ENCODE measurements at places on chromosomes 6 and 20.

GRCh38 chr6:159259441-159260125 is 90.4 kb downstream of the FNDC1 start:
- DNase-seq: peak; percentile 37

DNA sequence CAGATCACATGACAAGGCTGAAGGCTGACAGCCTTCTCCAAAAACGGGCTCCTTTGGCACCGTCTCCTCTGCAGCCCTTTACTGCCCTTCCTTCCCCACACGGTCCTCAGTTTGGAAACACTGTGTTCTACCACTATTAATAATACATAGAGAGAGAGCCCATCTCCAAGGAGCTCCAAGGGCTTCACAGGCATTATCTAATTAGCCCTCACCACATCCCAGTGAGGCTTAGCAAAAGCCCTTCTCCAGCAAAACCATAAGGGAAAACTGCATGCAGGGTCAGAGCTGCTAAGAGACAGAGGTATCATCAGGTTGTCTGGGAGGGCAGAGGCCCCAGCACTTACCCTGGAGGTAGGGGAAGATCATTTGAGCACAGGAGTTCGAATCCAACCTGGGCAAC is 169.3 kb upstream of the JARID2 start:
- DNase-seq: no peak

DNA sequence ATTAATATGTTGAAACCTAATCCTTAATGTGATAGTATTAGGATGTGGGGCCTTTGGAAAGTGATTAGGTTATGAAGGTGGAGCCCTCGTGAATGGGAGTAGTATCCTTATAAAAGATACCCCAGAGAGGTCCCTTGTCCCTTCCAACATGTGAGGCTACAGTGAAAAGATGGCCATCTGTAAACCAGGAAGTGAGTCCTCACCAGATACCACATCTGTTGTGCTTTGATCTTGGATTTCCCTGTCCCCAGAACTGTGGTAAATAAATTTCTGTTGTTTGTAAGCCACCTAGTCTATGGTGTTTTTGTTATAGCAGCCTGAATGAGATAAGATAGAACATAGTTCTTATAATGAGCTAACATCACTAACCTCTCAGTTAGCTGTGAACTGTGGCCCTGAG is 16.6 kb upstream of the CALHM6 start:
- DNase-seq: no peak

DNA sequence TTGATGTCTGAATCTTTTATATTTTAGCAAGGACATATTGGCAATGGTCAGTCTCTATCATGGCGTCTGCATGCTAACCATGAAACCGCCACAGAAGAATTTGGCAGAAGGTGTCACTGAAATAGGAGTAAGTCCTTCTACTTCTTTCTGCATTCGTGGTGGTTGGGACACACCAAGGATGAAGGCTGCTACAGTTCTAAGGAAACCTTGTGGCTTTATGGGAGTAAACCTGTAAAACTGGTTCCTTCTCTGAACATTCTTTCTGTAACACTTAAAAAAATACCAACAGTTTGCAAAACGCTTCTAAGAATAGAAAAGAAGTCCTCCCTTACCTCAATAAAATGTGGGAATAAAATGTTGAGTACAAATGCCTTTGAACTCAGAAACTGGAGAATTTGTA is 195.3 kb downstream of the SLC24A3 start:
- no peak for DNase-seq

GRCh38 chr20:4885877-4886276 is 115.4 kb downstream of the SLC23A2 start:
- no peak for DNase-seq

- no peak for DNase-seq
Observed at GRCh38 chr6:149366267-149366921, 33.7 kb upstream of the SUMO4 start.

DNA sequence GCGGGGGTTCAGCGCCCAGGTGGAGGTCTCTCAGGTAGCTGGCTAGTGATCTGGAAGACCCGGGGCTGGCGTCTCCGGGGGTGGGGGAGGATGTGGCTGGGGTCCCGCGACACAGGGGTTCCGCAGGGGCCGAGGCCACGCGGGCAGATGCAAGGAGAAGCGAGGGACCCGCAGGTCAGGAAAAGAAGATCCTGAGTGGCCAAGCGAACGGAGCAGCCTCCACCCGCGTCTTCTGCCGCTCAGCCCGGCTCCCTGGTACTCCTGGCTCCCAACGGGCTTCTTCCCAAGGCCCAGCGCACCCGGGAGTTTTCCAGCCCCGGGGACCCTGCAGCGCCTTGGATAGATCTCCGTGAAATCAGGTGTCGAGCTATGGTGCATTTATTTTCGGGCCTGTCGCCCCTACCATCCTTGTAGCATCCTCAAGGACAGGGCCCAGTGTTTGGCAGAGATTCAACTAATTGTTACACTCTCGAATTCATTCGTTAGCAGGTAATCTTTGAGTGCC is 682 bp upstream of the CHD6 start:
- peak; percentile 24 for DNase-seq

- DNase-seq: no peak
Observed at GRCh38 chr20:63322146-63322932, 29.4 kb downstream of the COL20A1 start.

DNA sequence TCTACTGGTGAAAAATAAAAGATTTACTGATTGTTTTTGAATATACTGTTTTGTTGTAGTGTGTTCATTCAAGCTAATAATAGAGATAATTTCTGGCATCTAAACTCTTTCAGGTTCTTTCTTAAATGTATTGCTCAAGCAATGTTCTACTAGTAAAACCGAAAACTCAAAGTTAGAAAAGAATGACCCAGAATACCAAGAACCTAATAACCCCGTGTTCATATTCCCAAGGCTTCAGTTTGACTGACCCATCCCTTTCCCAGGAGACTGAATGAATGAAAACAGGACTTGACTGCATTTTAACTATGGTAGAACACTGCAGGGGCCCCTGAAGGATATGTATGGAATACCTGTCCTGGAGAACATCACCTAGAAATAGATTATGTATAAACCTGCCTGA is 375.3 kb downstream of the MAFB start:
- DNase-seq: no peak

GRCh38 chr6:84688141-84688873 is 76.1 kb downstream of the TBX18 start:
- peak; percentile 17 for DNase-seq

GRCh38 chr6:65667916-65668656 is 38.9 kb downstream of the EYS start:
- no peak for DNase-seq

DNA sequence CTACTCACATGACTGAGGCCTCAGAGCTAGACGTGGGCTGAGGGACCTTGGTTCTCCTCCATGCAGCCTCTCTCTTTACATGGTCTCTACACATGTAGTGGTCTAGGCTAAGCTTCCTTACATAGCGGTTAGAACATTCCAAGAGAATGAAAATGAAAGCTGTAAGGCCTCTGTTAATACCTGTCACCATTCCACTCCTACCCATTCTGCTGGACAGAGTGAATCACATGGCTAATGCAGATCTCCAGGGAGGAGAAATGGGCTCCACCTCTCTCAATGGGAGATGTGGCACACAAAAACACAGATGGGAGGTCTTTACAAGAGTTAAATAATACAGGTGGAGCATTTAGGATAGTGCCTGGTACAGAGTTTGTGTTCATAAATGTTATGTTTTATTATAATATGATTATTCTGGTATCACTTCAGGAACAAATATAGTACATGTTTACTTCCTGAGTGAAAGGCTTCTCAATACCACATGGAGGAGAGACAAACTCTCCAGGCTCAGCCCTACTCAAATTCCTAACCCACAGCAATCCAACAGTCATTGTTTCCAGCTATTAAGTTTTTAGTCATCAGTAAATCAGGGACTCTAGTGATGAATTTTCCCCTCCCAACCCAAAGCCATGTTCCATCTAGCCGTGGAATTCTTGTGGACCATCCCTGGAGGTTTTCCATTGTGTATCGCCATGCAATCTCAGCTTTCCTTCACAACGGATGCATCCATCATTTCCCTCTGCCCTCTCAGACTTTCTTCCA is 57.9 kb downstream of the ISM1 start:
- DNase-seq: peak; percentile 55

- DNase-seq: no peak
Observed at GRCh38 chr6:35258336-35258735, 1.2 kb upstream of the ZNF76 start.

DNA sequence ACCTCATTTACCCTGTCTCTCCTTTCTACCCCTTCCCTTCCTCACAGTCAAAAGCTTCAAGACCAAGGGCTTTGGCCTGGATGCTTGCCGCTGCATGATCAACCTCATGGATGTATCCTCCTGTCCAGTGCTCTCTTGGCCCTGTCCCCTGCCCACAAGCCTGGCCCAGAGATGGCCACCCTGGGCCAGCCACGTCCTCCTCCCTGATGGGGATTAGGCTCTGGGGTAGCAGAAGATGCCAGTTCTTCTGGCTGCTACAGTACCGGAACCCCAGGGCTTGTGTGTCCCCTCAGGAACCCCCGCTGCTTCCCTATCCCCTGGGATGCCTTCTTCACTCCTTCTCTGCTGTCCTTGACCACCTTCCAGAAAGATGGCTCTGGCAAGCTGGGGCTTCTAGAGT is 22.3 kb downstream of the CAPN11 start:
- no peak for DNase-seq

GRCh38 chr6:89789980-89790379 is 29.6 kb downstream of the MDN1 start:
- DNase-seq: no peak

DNA sequence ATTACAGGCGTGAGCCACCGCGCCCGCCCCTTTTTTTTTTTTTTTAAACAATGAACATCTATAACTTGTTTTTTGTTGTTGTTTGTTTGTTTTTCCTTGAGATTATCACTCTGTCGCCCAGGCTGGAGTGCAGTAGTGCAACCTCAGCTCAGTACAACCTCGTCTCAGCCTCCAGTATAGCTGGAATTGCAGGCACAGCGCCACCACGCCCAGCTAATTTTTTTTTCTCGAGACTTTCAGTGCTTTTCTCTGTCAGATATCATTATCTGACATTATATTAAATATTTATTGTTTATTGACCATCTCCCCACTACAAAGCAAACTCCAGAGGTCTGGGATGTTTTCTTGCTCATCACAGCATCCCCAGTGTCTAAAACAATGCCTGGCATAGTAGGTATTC is 2.3 kb upstream of the DLK2 start:
- no peak for DNase-seq

DNA sequence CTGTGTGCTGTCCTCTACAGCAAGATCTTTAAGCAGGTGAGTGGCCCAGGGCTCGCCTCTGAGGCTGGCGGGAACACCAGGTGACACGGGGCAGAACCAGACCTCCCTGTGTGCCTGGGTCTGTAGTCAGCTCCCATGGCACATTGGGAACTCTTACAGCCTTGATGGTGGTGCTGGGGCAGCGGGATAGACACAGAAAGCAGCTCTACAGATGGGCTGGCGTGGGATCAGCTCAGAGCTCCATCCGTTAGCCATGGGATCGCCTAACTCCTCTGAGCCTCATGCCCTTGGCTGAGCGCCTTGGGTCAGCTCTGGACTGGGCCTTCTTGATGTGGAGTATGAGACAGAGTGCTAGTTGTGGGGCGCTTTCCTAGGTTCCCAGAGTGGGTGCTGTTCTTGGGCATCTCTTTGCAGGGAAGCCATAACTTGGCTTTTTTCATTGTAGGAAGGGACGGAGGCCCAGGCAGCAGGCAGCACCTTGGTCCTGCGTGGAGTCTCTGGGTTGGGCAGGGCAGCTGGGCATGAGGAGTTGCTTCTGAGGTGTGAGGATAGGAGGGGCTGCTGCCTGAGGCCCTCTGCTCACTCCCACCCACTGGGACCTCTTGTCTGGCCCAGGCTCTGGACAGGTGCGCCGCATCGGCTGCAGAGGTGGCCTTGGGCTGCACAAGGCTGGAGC is 51.3 kb downstream of the EFCAB8 start:
- DNase-seq: no peak

DNA sequence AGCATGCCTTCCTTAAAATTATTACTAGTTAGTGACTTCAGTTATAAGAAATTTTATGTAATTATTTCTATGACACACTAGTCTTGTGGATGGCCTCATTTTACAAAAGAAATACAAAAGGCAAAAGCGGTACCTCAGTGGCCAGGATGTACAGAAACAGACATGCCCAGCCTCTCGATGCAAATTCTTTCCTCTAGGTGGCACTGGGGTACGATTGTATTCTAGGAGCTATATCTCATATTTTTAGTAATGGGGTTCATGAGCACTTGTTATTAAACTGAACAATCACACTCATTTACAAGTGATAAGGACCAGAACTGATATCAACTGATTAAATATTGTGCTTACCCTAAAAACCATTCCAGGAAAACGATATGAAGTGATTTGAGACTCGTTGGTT is 59.8 kb downstream of the SOD2 start:
- no peak for DNase-seq

GRCh38 chr6:155382338-155382685 is 68.0 kb upstream of the TFB1M start:
- DNase-seq: peak; percentile 42
